ENCODE measurements at places on chromosomes 12 and 14. TPM values are rescaled to one million over a fixed set of nuclear protein-coding genes. Genes with fewer than 3 reads are reported as not detected.

Gene PIWIL1
- not detected for total RNA-seq

Gene TMEM229B
- 0.21 TPM for total RNA-seq

Gene ANKRD33
- not detected for total RNA-seq

Gene HSPB8
- 22.0 TPM for total RNA-seq

Gene VDR
- 3.0 TPM for total RNA-seq

Gene CCDC196
- not detected for total RNA-seq

Gene MUCL1
- total RNA-seq = not detected

Gene FAM161B
- 1.6 TPM for total RNA-seq

Gene ENDOU
- total RNA-seq = not detected

Gene MANSC1
- 4.6 TPM for total RNA-seq

Gene RNASE3
- total RNA-seq = not detected

Gene HDAC7
- 58.4 TPM for total RNA-seq

Gene FRS2
- 14.8 TPM for total RNA-seq

Gene KRT79
- not detected for total RNA-seq

Gene AKAP6
- 0.61 TPM for total RNA-seq

Gene NUDT14
- 46.0 TPM for total RNA-seq

Gene MED6
- 39.4 TPM for total RNA-seq

Gene FAM186B
- total RNA-seq = 0.07 TPM

Gene MYRFL
- total RNA-seq = not detected

Gene AHNAK2
- total RNA-seq = 278 TPM

Gene HOXC5
- total RNA-seq = 0.70 TPM

Gene KRT72
- not detected for total RNA-seq

Gene GPX2
- total RNA-seq = 304 TPM

Gene BTBD7
- total RNA-seq = 10.3 TPM

Gene SERPINA5
- total RNA-seq = 0.28 TPM

Gene BICDL1
- 4.1 TPM for total RNA-seq

All from A549 treated with Hydrocortisone at 1 μM for 4 hours (cell line).